NCI-H345 (cell line): ENCODE measurements at places on chromosomes 2 and 18.

DNA sequence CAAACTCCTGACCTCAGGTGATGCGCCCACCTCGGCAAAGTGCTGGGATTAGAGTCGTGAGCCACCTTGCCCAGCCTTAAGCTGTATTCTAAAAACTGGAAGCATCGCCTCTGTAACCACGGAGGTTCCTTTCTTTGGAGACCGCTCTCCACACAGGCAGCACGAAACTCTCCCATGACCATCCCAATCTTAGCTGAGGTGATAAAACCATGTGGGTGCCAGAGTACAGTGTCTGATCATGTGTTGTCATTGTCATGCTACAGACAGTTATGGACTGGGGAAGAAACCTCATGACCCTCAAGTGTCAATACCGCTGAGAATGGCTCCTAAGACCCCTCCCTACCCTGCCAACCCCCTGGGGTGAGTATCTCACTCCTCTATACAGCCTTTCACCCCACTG lies 41.4 kb upstream of the EPG5 start:
- no peak for DNase-seq

DNA sequence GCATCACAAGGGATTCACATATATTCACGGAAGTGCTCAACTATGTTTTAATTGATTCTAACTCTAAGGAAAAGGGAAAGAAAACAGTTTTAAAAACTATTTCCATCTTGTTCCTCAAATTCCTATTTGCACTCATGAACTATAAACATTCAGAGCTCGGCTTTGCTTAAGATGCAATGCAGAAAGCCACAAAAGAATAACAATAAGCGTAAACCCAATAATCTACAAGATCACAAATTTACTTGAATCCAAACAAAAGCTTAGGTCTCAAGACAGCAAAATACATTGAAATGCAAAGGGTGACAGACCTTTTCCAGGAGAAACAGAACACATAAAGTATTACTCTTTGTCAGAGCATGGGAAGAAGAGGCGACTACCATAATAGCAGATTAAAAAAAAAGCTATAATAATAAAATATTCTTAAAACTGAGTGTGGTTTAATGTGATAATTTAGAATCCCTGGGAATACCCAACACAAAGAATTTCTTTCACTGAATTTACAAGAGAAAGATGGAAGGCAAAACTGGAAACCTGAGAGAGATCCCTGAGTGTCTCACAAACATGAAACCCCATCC lies 1094.9 kb downstream of the LRP1B start:
- no peak for DNase-seq

DNA sequence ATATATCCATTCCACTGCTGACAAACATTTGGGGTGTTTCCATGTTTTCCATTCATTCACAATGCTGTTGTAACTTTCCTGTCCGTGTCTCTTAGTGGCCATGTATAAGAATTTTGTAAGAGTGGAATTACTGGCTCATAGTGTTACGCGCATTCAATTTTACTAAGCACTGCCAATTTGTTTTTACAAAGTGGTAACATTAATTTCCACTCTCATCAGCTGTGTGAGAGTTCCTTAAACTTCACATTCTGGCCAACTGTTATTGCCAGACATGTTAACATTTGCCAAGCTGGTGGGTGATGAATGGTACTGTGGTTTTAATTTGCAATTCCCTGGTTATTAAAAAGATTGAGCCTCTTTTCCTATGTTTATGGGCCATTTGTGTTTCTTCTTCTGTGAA lies 134.2 kb downstream of the DTNB start:
- DNase-seq = no peak

DNA sequence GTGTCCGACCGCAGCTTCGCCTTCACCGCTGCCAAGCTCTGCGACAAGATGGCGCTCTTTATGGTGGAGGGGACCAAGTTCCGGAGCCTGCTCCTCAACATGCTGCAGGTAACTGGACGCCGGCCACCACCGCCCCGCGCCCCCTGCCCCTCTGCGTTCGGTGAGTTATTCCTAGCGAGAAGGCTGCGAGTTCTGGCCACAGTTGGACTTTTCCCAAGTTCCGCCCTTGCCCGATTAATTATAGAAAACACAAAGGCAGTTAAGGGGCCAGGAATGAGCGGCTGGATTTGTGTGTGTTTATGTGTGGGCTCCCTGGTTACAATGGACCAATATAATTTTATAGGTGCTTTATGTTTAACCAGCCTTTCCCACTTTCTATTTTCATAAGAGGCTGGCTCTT lies 189.2 kb downstream of the SMAD7 start:
- no peak for DNase-seq

GRCh38 chr2:2808551-2809058 lies 477.5 kb upstream of the MYT1L start:
- no peak for DNase-seq

GRCh38 chr2:159267921-159268320 lies 18.6 kb downstream of the WDSUB1 start:
- no peak for DNase-seq

DNA sequence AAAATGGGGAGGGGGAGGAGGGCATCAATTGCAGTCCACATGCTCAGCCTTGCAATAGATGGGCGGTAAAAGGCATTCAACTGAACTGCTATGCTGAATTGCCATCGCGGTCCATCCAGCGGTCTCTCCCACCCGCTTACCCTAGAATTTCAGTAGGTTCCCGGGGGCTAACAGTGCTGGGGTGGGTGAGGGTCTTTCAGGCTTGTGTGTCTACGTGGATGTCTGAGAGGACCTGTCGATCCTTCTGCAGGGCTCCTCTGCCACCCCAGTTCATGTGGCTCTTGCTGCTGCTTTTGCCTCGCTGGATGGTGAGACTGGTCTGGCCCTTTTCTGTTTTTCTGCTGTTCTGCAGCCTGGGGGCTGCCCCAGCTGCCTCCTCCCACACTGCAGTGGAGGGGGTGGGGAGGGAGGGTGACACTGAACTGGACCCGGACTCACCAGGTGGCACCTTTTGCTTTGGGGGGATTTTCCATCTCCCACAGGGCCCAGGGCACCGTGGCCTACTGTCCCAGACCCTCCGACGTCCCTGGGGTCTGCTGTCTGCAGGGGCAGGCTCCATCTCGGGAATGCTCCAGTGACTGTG lies 14.1 kb downstream of the ACKR3 start:
- DNase-seq = no peak

- DNase-seq = no peak
Measured at GRCh38 chr2:31110998-31111397, 27.2 kb downstream of the GALNT14 start.

DNA sequence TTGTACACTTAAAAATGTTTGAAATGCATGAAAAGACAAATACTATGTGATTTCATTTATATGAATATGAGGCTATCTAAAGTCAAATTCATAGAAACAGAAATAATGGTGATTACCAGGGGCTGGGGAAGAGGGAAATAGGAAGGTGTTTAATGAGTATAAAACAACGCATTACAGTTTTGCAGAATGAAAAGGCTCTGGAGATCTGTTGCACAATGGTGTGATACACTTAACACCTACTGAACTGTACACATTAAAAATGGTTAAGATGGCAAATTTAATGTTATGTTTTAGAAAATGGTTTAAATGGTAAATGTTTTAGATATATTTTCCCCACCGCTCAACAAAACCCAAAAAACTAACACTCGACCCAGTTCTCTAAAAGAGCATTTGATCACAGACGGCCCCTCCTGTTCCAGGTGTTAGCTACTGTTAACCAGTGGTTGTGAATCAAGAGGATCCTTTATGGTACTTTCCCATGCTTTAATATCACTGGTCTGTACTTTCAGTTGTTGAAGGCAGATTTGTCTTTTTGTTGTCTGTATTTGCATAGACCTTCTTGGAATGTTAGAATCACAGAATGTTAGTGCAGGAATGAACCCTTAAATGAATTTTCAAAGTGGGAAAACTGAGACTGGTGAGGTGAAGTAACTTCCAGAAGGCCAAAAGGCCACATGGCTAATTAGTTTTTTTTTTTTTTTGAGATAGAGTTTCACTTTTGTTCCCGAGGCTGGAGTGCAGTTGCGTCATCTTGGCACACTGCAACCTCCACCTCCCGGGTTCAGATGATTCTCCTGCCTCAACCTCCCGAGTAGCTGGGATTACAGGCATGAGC lies 10.2 kb downstream of the RAB10 start:
- no peak for DNase-seq

DNA sequence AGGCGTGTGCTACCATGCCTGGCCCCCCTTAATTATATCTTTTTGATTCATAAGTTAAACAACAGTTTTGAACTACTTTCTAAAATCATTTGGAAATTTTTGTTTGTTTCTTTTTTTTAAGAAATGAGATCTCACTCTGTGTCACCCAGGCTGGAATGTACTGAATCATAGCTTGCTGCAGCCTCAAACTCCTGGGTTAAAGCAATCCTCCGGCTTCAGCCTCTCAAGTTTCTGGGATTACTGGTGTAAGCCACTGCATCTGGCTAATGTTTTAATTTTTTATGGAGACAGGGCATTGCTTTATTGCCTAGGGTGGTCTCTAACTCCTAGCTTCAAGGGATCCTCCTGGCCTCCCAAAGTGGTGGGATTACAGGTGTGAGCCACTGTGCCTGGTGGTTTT lies 71.5 kb downstream of the BABAM2 start:
- DNase-seq = no peak

GRCh38 chr2:42164046-42164445 lies 5.1 kb upstream of the EML4 start:
- DNase-seq = no peak

DNA sequence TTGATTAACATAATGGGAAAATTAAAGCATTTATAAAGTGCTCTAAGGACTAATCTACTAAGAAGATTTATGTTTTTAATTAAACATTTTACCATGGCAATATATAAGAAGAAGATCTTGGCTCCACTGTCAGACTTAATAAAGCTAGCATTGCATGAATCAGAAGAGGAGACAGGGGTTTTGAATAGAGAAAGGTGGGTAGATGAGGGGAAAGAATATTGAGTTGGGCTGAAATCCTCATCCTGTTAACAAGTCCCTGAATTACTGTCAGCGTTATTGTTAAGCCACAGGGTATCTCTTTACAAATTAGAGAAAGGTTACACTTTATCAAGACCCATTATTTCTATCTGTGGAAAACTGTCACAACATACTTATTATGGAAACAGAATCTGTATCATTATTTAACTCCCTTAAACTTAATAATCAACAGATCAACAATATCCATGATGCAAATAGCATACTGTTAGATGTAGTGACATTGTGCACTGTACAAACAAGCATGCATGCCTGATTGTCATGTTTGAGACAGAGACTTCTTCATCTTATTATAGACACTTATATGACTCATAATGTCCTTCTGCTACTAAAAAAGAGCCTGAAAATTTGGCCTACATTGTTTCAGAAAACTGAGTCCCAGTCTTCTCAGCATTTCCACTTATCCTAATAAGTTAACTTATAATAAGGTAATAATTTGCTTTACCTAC lies 304.1 kb downstream of the NRXN1 start:
- DNase-seq = no peak

GRCh38 chr2:16785149-16785548 lies 119.5 kb upstream of the CYRIA start:
- DNase-seq = no peak

GRCh38 chr2:121969166-121969565 lies 213.7 kb downstream of the TSN start:
- DNase-seq = no peak

GRCh38 chr2:26245810-26246209 lies 1.1 kb downstream of the HADHB start:
- no peak for DNase-seq

- DNase-seq = no peak
Measured at GRCh38 chr2:133667085-133667484, 98.8 kb upstream of the NCKAP5 start.

DNA sequence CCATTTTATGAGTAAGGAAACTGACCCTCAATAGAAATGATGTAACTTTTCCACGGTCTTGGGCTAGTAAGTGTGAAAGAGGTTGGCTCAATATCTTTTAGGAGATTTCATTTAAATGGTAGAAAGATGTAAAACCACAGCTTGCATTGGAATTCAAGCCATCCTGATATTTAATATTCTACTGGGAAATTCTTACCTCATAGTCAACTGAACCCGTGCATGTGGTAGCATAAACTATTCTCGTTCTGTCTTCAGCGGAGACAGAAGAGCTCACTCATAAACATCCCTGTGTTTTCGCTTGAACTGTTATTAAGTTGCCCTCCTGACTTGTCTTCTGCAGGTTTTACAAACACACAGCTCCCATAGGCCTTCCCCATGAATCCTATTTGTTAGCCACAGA lies 8.5 kb upstream of the SPATS2L start:
- DNase-seq = no peak

DNA sequence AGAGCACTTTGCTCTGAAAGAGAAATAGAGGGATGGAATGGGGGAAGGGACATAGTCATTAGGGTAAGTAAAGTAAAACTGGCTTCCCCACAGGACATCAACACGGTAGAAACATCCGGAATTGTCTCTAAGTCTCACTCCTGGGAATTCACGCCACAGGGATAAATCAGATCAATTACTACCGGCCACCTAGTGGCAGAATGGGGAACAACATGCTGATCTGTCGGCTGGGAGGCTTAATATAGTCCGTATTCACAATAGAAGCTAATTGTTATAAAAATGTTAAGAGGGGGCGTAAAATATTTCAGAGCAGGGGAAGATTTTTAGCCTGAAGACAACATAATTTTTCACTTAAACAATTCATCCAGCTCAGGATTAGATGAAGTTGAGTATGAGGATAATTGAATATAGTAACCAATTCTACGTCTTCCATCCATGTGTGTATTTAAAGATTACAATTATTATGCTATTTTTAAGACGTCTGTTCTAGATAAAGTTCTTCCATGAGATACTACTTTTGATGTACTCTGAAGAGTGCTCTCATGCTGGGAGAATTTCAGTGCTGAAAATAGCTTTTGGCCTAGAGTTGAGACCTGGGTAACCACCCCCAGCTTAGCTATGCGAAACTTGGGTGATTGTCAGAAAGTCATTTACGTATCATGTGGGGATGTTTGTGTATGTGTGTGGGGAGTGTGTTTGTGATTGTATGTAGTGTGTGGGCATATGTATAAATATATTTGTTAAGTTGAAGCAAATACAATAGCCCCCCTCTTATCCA lies 65.7 kb downstream of the LRRTM1 start:
- DNase-seq = peak; percentile 19

DNA sequence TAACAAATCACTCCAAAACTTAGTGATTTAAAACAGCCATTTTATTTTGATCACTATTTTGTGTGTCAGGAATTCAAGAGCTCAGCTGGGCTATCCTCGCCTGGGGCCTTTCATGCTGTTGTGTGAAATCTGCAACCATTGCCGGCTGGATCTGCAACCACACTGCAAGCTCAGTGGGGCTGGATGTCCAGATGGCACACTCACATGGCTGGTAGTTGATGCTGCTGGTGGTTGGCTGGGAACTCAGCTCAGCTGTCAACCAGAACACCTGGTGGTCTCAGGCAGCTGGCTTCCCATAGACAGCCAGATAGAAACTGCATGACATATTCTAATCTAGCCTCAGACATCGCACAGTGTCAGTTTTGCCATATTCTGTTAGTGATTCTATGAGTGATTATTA lies 30.6 kb upstream of the AP1S3 start:
- DNase-seq = no peak

GRCh38 chr2:208042450-208042849 lies 17.1 kb upstream of the PLEKHM3 start:
- DNase-seq = no peak

DNA sequence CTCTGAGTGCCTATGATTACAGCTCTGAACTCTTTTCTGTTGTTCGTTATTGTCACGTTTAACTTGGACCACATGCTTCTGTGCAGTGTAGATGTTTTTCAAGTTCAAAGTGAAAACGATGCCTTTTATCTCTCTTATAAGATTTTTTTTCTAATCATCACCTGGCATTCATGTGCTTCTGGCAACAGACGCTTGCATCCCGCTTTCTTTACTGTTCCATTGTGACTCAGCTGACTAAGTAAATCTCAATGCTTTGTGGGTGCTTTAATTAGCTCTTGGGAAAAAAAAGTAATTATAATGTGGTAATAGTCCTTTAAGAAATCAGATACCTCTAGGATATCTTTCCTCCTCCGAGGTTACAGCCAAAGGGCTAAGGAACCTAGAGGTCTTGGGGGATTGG lies 31.2 kb upstream of the RMP24 start:
- DNase-seq = no peak
